ENCODE measurements at places on chromosomes 16 and 17.

DNA sequence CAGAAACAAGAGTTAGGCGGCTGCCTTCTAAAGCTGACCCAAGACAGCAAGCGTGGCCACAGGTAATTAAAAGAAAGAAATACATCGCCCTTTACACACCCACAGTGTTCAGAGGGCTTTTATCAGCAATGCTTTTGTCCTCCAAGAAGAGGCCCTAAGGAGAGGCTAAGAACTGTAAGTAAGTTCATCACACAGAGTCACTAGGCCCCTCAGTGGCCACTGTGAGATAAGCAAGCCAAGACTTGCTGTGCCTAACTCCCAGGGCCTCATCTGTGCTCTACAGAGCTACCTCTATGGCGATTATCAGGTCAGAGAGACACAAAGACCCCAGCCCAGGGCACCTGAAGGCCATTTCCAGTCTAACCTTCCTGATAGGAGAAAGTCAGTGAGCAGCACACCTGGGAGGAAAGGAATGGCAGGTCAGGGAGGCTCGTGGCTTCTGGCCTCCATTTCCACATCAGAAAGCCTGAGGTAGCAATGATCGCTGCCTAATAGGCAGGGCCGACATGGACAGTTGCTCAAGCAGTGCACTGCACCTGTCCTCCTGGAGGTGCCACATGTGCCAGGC, 545.2 kb upstream of the CDH11 start:
- no peak for DNase-seq

DNA sequence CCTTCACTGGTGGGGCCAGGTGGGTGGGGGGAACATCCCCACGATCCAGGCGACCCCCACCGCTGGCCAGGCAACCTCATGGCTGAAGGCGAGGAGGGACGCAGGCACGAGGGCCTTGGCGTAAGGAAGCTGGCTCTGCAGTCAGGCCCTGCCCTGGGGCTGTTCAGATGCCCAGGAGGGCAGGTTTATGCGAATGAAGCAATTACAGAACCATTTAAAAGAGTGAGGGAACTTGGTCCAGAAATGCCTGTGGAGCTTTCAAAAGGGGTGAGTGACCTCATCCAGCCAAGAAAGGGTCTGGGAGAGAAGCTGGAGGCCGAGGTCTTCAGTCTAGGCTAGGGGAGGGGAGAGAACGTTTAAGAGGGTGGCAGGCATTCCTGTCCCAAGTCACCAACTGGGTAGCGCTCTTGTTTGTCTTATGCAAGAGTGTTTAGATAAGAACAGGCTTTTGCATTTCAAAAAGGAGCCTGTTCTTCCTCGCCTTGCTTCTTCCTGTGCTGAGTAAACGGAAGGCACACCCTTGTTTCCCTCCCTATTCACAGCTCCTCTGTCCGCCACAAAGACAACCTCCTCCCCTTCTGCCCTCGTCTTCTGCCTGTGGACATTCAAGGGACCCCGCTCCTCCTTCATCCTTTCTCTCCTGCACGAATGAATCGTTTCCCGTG, 183.5 kb upstream of the SDK2 start:
- peak; percentile 57 for DNase-seq

DNA sequence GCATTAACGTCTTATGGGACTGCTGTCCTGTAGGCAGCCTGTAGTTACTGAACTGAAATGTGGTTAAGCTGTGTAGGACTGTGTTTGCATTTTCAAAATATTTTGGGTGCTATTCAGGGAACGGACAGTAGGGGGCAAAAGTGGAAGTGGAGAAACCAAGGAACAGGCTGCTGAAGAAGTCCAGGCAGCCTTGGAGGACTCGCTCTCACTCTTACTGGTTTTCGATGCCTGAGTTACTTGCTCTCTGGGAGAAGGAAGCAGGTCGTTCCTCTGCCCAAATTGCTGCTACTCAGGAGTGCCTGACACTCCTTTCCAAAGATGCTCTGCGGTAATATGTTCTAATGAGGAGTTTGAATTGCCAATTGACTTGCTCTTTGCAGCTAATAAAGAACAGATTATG, 64.5 kb upstream of the RBFOX1 start:
- DNase-seq, result no peak

DNA sequence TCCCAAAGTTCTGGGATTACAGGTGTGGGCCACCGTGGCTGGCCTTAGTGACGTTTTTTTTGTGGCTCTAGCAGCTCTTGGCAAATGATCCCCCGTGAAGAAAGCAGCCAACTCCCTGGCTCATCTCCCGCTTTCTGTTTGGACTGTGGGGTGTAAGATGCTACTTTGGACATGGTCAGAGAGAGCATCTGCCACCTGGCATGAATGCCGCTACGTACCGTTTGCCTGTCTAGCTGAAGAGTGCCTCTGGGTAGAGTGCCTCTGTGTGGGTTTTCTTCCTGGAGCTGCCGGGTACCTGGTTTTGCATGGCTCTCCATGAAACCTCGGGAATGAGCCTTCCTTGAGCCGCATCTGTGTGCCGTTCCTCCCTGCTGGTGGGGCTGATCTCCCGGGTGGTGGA, 34.3 kb downstream of the NDEL1 start:
- no peak for DNase-seq

DNA sequence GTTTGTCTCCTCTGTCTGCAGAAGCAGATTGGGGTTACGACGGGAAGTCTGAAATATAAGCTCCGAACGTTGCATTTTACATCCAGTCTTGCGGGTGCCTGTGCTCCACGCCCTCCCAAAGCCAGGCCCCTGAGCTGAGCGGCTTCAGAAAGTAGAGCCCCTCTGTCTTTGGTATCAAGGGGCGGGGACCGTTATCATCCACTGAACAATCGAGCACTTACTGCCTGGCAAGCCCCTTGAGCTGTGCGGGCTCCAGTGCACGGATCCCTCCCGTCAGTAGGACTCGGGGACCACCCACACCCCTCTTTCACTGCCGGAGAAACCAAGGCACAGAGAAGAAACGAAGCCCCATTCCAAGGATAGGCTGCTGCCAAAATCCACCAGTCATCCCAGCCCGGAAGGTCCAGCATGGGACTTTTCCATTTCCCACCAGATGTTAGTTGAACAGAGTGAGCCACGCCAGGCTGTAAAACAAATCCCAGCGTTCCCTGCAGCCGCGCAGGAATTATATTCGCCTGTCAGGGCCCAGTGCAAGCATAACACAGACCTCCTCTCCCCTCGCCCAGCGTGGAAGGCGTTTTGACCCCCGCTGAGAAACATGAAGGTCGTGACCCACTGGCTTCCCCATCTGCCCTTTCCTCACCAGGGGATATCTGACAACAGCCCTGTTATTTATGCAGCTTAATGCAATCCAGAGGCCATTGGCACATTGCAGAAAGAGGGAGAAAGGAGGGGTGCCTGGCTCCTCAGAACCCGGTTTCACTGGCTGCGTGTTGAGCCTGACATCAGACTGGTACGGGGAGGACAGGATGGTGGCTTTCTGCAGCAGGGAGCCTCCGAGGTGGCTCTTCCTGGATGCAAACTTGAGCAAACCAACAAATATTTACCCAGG, 212.2 kb upstream of the FOXF1 start:
- no peak for DNase-seq

- DNase-seq, result no peak
Observed at GRCh38 chr16:29975811-29976511, 2.3 kb downstream of the TAOK2 start.

DNA sequence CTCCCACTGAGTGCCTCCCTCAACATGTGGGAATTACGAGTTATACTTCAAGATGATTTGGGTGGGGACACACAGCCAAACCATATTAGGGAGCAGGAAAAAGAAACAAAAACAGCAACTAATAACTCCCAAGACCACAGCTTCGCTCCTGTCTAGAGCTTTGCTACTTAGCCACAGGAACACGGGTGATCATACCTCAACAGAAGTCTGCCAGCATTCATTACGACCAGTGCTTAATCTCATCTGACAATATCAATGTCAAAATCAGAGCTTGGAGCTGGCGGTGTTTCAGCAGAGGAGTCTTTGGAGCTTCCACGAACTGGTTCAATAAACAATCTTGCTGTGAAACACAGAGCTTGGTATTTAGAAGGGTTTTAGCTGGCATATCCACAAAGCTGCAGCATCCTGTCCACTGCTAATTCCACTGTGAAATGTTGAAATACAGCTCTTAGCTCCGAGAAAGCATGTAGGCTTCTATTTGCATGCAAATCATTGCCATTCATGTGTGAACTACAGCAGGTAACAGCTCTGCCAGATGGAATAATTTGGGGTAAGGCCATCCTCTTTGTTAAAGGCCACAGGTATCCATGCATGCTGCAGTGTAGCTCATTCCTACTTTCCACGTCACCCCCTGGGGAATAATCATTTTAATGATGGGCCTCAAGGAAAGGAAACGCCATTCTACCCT, 128.4 kb upstream of the GOT2 start:
- DNase-seq, result no peak

- DNase-seq, result no peak
Observed at GRCh38 chr16:74761665-74762064, 13.0 kb downstream of the FA2H start.

DNA sequence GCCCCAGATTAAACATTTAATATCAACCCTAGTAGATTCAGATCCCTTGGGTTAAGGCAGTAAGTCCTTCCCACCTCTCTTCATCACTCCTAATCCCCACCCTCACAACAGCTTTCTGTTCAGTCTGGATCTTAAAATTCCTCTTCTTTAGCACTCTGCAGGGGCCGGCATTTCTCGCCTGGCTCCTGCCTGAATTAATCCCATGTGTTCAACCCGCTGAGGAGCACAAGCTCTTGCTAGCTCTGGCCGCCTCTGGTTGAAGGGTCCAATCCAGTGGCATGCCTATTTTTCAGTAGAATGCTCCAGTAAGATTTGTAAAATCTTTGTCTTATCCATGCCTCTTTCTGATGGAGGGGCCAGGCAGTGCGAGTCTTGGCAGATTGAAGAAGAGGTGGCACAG, 59.2 kb downstream of the CYB5B start:
- no peak for DNase-seq

GRCh38 chr17:29150161-29150560, 30.0 kb downstream of the MYO18A start:
- DNase-seq, result no peak

- DNase-seq, result no peak
Observed at GRCh38 chr16:53960050-53960812, 256.3 kb downstream of the FTO start.

- no peak for DNase-seq
Observed at GRCh38 chr17:19250421-19251173, 13.4 kb downstream of the EPN2 start.

DNA sequence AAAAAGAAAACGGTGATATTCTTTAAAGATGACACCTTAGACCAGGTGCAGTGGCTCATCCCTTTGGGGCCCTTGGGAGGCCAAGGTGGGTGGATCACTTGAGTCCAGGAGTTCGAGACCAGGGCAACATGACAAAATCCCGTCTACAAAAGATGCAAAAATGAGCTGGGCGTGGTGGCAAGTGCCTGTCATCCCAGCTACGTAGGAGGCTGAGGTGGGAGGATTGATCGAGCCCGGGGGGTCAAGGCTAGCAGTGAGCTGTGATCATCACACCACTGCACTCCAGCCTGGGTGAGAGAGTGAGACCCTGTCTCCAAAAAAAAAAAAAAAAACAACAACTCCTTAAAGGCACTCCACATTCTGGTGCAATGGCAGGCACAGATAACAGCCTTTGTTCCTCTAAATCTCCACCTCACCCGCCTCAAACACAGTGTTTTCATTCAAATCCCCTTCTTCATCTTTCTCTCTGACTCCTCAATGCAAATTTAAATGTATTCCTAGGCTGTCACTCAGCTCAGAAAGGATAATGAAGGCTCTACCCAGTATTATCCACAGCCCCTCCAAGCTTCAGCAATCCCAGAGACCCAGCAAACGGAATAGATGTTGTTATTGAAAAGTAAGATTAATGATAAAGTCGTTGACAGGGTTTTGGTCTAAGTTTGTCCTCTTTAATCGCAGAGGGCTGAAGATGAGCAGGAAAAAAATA, 56.2 kb upstream of the CACNG5 start:
- no peak for DNase-seq

DNA sequence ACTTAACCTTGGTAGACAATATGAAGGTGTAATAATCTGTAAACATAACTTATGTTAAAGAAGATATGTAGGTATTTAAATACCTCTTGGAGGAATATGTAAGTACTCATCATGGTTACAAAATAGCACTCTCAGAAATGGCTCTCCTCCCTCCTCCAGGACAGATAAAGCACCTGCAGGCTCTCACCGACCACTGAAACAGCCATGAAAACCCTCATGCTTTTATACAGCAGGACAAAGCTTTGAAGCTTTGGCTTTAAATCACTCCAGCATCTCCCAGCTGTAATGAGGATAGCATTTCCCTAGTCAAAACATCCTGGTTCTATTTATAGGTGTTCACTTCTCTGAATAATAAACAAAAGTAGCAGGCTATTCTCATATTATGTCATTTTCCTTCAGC, 69.1 kb upstream of the PMFBP1 start:
- DNase-seq, result no peak

- no peak for DNase-seq
Observed at GRCh38 chr16:65037556-65037955, 84.3 kb downstream of the CDH11 start.

DNA sequence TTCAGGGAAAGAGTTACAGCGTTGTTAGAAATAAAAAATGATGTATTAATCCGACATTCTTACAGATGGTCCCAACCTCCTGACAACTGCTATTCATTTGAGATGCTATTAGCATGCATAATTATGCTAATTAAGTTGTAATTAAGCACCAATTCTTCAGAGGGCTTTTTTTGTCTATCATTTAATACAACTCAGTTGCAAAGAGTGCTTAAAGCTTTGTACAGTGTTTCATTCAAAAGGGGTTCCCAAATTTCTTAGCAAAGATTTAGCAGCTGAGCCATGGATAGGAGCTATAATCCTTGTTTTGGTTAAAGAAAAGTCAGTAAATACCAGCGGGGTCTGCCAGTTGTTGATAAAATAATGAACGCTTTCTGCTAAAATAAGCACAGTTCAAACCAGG, 150.7 kb upstream of the DYNLRB2 start:
- DNase-seq, result no peak

GRCh38 chr16:17362946-17363345, 107.8 kb downstream of the XYLT1 start:
- no peak for DNase-seq

All from naive thymus-derived CD4-positive, alpha-beta T cell (primary cell).